Stimulated activated CD4-positive, alpha-beta T cell treated with anti-CD3 and anti-CD28 coated beads, Interleukin-4, amount 100 ng/mL, for 1 hour (primary cell): ENCODE measurements at places on chromosomes 16 and 17.

DNA sequence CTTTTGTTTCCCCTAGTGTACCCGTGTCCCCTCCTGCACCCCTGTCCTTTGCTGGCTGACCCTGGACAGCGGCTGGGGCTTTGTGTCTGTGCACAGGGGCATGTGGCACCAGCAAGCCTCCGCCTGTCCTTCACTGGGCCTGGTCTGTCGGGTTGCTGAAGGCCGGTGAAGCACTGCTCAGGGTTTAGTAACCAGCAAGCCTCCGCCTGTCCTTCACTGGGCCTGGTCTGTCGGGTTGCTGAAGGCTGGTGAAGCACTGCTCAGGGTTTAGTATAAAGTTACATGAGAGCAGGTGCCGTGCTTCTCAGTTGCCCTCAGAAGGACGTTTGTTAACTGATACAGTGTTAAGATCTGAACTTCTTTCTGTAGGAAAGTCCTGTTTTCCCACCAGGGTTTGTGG lies 33.8 kb downstream of the DEF8 start:
- no peak for DNase-seq

DNA sequence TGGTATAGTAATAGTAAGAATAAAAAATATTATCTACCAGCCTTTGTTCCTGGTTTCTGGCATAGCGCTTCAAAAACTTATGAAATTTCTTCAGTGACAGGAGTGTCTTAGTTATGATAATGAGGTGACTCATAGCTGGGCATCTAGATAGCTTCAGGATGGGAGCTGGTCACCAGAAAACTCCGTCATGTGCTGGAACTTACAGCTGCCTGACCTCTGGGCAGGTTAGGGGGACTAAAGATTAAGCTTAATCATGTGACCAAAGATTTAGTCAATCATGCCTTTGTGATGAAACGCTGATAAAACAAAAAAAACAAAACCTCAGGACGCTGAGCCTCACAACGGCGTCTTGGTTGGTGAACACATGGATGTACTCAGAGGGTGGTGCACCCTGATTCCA lies 154.2 kb downstream of the MYO1D start:
- no peak for DNase-seq

DNA sequence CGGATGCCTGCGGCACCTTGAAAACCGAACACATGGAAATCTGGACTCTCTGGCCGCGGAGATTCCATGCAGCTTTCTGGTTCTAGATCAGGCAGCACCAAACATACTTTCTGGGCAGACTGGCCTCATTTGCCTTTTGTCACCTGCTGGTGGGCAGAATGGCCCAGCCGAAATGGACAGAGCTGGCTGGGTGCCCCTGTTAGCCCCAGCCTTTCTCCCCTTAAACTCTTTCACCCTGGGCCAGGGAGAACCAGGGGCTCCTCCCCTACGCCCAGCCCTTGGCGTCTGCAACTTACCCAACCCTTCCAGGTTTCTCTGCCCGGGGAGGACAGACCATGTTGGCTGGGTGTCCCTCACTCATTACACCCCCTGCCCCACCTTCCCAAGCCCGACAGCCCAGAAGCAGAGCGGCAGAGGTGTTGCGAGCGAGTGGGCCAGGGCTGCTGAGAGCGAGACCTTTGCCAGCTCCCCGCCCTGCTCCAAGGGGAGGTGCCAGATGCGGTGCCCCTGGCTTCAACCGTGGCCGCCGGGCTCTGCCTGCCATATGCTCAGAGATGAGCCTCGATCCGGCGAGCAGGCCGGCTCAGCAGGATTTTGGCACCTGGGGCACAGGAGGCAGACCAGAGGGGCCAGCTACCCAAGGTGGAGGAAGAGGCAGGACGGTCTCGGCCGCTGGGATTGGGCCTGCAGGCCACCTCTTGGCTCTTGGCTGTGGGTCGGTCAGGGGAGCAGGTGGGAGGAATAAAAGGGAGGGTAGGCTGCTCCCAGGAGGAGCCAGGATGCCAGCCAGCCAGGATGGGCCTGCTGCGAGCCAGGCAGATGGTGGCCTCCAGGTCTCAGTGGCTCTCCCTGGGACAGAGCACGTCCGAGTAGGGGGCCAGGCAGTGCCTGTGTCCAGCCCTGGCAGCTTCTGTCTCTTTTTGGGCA lies 191.3 kb downstream of the NTN1 start:
- no peak for DNase-seq

DNA sequence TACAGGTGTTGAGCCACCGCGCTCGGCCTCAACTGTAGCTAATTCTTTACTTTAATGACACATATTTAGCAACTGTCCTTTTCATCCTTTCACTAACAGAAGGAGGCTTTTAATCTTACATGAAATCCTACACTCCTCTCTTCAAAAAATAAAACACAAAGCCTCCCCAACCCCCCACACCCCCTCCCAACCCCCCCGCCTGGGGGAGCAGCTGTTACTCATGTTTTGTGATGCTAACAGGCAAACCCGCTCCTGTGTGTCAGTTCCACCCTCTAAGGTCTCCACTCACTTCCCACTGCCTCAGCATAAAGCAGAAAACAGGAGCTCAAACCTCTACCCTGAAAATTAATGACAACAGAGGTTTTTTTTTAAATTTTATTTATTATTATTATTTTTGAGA lies 55.4 kb upstream of the SLC25A19 start:
- peak; percentile 57 for DNase-seq

DNA sequence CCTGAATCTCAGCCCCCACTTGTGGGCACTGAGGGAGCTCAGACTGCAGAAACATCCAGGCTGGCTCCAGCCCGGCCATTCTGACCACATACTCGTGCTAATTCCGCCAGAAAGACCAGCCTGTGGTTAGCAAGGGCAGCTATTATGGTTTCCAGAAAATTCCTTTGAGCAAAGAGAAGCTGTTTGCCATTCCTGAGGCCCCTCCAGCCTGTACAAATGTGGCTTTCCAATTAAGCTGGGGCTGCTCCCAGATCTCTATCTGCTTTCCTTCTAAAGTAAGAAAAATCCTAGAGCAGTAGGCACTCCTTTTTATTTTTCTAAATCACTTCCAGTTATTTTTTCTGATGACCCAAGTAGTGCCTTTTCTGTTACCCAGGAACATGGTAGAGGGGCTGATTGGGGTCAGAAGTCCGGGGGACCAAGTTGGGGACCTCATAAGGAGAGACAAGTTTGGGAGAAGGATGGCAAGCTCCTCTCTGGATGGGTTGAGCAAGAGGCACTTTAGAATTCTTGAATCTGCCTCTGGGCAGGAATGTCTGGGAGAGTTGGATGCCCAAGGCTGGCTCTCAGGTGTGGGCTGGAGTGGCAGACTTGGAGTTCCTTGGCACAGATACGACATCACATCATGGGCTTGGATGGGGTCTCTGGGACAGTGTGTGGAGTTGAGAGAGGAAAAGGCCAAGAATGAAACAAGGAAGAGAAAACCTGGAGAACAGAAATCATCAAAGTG lies 83.3 kb upstream of the TNRC6C start:
- DNase-seq: no peak

GRCh38 chr17:78358538-78359320 lies 1.1 kb downstream of the SOCS3 start:
- peak; percentile 48 for DNase-seq

GRCh38 chr16:78249056-78249455 lies 149.6 kb downstream of the WWOX start:
- no peak for DNase-seq

DNA sequence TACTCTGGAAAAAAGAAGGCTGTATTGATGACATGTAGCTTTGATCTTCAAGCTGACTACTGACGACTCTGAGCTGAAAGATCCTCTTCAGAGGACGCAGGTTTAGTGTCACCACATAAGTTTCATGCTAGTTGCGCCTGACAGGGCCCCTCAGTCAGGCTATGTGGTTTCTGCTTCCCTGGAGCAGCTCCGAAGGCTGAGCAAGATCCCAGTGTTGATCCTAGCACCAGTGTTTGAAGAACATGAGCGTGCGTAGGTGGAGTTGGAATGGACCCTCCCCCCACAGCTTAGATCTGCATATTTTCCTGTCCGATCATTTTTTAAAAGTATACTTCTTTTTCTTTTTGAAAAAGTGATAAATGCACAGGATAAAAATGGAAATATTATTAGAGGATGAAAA lies 17.3 kb downstream of the BANP start:
- no peak for DNase-seq

GRCh38 chr16:68360956-68361355 lies 50.1 kb downstream of the PRMT7 start:
- no peak for DNase-seq

GRCh38 chr17:73850426-73850825 lies 206.2 kb upstream of the SDK2 start:
- DNase-seq: no peak

- DNase-seq: no peak
Observed at GRCh38 chr16:72908362-72909167, 139.4 kb downstream of the ZFHX3 start.

DNA sequence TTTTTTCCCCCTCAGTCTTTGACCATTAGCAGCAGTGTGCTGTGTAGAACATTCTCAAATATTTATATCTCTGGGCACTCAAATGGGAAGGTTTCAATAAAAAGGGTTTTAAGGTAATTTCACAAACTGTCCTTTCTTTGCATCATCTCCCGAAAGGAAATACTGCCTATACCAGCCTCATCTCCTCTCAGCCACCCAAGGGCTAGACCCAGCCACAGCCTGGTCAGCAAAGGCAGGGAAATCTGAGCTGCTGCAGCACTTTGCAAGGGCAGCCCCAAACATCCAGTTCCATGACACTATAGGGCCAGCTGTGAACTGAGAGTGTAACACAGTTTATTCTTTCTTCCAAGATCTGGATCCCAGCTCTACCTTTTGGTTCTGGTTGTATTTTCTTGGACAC lies 28.9 kb downstream of the TMEM11 start:
- DNase-seq: no peak
